ENCODE measurements at places on chromosomes 3 and 15.

DNA sequence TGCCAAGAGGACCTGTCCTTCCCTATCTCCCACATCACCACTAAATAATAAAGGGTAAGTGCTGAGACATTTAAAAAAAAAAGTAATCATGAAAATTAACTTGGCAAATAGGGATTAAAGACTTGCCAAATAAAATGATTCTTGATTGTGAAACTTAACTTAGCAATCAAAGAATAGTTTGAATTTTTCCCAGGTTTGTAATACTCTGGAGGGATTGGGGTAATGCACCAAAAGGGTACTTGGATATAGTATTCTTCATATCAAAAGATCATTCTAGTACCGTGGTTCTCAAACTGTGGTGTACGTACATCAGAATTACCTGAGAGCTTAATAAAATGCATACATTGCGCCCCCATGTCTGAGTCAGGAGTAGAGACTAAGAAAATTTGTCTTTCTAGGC lies 28.5 kb downstream of the CALML4 start:
- DNase-seq, result no peak

GRCh38 chr3:88263417-88264100 lies 113.8 kb downstream of the C3orf38 start:
- no peak for DNase-seq

GRCh38 chr15:43775411-43775965 lies 1.3 kb downstream of the ELL3 start:
- peak; percentile 35 for DNase-seq

DNA sequence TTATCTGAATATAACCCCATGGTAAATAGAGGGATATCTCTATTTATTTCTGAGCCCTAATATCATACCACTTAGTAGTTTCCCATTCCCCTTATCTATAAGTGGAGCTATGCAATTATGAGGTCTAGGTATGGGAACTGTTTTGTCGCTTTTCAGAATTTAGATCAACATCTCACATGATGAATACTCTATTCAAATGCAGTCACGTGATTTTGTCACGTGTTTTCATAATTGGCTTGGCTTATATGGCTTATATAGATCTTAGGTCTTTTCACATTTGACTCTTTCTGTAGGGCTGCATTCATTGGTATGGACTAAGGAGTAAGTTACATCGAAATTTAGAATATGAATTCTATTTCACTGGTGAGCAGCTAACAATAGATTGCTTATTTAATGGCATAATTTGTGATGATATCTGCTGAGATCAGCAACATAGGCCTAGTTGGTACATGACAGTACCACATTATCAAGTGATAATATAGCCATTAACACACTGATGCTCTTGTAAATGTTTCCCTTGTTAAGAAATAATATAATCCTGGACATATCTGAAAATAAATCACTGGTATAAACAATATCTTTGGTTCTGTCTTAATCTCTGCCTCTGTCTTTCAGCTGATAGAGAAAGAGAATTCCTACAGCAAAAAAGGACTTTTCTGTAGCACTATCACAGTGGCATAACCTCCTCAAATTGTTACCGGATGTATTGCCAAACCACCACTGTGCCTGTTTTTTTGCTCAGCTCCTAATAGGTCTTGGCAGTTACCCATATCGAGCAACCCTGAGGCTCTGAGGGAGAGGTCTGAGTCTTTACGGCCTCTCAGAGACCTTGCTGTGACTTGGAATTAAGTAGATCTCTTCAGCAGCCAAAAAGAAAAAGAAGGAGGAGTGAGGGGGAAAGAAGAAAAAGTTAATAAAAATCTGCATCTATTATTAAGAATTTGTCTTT lies 357.1 kb downstream of the ZPLD1 start:
- DNase-seq, result no peak

- DNase-seq, result no peak
Measured at GRCh38 chr15:79778378-79778990, 118.3 kb downstream of the MTHFS start.

DNA sequence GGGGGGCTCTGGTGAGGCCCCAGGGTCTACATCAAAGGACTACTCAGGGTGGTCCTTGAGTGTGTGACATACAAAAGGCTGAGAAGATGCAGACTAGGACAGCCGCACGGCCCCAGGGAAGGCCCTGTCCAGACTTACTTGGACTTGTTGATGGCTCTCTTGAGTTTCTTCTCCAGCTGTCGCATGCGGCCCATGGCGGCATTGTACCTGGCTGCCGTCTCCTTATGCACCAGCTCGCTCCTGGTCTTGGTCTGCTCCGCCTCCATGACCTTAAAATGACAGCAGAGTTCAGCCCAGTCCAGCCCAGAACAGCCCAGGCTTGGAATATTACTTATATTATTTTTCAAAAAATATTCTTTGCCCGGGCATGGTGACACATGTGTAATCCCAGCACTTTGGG lies 56.0 kb downstream of the CAPN7 start:
- DNase-seq, result no peak

DNA sequence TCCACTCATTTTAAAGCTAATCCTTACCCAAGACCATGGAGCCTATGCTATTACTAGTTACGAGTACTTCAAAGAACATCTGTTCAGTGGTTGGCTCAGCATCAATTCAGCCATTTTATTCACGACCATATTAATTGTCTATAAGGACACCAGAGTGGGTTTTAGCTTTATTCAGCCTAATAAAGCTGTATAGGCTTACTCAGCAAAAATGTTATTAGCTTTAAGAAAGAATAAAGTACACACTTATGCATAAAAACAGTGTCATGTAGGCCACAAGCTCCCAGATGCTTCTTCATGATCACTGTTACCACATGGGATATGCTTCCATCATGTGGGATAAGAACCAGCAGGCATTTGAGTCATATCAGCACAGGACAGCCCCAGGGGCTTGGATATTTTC lies 87.4 kb upstream of the GPR149 start:
- no peak for DNase-seq

GRCh38 chr3:61979638-61980037 lies 393.7 kb downstream of the FEZF2 start:
- DNase-seq, result no peak

DNA sequence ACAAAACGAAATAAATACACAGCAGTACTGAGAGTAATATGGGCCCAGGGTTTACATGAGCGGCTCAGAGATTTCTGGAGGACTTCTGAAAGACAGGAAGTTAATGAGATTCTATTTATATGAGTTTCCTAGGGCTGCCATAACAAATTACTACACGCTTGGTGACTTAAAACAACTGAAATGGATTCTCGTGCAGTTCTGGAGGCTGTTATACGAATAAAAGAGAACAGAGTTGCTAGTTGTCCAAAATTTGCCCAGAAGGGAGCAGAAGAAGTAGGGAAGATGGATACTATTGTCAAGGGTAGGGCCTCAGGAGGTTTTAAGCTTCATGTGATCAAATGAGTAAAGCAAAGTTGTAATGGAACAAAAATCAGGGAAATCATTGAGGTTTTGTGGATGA lies 173.1 kb upstream of the LYSMD4 start:
- DNase-seq, result no peak

DNA sequence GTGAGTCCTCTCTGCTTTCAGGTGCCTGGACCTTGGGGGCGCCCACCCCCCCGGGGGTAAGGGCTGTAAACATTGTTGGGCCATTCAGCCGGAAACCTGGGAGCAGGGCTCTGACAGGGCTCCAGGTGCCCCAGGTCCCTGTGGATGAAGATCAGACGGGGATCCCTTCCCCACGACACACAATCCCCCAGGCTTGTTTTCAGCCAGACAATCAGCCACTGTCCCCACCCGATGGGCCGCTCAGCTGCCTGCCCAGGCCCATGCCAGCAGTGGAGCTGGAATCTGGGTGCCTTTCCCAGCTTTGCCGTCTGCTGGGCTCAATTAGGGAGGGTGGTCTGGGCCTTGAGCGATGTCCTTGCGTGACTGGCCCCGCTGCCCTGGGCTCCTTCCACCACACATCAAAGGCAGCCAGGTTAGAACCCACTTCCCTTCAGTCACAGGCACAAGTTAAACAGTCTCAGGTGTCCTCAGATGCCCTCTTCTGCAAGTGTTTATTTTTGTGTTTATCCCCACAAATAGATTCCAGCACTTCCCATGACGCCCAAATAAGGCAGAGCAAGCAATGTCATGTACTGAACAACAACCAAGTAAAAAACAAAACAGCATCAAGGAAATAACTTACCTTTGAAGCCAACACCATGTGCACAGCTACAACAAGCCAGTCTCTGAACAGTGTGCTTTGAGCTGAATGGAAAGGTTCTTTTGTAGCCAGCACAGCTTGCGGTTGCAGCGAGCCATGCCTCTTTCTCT lies 77.0 kb upstream of the ALDH1A3 start:
- no peak for DNase-seq

- no peak for DNase-seq
Measured at GRCh38 chr3:44969154-44969827, 6.7 kb downstream of the ZDHHC3 start.

GRCh38 chr3:56917361-56918110 lies 115.8 kb upstream of the ARHGEF3 start:
- no peak for DNase-seq

- DNase-seq, result no peak
Measured at GRCh38 chr3:50450209-50450921, 53.1 kb downstream of the CACNA2D2 start.

DNA sequence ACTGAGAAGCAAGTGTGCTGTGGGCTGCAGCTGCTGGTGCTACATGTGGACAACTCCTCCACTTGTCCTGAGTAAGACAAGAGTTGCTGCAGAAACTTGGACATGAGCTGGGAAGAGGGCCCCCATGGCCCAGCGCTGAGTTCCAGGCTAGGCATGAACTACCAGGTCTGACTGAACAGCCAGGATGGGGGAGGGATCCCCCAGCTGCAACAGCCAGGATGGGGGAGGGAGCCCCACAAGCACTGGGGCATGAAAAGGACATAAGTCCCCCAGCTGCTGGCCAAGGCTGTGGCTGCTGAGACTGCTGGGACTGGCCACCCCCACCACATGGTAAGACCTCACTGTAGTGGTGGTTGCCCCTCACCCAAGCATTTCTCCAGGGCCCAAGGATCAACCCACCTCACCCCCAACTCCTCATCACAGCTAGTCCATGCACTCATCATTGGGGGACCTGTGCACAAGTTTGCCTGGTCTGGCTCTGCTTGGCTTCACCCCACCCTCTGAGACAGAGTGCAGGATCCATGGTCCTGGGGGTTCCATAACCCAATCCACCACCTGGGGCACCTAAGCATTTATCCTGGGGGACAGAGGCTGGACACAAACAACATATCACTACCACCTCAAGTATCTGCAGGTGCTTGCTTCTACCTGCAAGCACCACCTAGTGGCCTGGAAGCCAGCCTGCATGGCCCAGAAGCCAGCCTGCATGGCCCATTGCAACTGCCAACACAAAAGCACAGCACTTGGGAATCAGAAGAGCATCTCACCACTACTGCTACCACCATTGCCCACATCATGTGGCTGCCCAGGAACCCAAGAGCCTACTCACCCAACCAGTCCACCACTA lies 84.5 kb upstream of the STT3B start:
- DNase-seq, result no peak

GRCh38 chr3:140375002-140375401 lies 302.9 kb upstream of the TRIM42 start:
- DNase-seq, result no peak

DNA sequence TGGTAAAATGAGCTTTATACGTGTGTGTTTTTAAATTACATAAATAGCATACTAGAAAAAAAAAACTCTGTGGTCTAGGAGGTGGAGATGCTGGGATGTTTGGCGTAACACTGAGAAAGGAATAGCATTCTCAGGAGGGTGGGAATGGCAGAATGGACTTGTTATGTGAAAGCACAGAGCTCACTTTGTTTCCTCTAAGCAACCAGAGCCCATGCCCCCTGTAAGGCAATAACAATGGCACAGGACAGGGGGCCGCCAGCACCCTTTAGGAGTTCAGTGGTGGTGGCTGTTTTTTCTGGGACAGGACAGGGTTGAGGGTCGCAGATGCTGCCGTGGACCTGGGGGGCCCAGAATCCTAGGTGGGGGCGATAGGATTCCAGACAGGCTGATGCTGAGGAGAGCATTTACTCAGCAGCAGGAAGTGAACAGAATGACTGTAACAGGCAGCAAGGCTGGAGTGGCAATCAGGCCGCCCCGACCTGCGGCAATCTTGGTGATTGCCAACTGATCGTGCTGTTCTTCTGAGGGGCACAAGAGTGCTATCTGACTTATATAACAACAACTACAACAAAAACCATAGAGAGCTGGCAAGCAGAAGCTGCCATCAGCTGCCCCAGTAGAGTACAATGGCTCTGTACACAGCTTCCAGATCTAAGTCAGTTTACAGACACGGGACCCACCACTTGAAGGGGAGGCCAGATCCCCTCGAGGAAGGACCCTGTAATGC lies 160.4 kb downstream of the UACA start:
- no peak for DNase-seq

GRCh38 chr3:124441766-124442165 lies 288.5 kb upstream of the UMPS start:
- no peak for DNase-seq

DNA sequence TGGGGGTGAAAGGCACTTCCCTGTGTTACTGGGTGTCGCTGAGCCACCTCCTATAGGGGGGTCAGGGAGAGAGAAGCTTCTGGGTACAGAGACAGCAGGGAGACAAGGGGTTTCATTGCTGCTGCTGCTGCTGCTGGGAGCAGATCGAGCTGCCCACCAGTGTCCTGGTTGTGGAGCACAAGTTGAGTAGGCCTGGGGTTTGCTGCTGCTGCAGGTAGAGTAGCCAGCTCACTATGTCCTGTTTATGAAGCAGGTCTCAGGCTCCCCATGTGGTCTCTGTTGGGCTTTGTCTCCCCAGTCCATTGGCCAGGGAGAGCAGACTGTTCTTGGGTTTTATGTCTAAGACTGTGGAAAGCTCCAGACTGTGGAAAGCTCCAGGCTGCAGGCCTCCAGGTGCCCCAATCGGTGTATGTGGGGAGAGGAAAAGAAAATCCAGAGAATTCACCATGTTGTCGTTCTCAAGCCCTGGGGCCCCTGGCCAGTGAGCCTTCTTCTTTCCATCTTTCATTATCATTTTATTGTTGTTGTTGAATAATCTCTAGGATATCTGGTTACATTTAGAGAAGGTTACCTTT lies 157.8 kb downstream of the ADAMTS17 start:
- no peak for DNase-seq

DNA sequence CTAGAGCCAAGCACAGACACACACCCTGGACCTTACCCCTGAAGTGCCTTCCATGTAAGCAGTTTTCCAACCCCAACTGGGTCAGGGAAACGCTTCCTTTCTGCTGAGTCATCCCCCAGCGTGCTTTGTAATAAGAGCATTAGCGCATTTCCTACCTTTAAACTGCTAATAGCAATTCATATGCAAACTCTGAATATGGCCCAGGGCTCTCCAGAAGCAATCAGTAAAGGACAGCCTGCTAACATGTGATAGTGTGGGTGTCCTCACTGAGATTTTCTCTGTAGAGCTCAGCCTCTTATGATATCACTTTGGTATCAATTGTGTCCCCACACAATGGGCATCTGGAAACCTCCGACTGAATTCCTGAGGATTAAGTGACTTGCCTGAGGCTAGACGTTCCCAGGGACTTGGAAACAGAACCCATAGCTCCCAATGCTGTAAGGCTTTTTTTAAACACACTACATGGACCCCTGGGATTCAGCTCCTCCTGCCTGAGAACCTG lies 5.6 kb downstream of the GABRB3 start:
- no peak for DNase-seq

GRCh38 chr3:177574222-177574856 lies 377.1 kb upstream of the TBL1XR1 start:
- no peak for DNase-seq

GRCh38 chr3:21647961-21648360 lies 103.0 kb downstream of the ZNF385D start:
- DNase-seq, result no peak
